ENCODE measurements at places on chromosomes 11 and 22. TPM values are rescaled to one million over a fixed set of nuclear protein-coding genes. Genes with fewer than 3 reads are reported as not detected.

KCTD17 gene
- total RNA-seq, result 3.3 TPM

KDELR3 gene
- 2.0 TPM for total RNA-seq

RIC3 gene
- total RNA-seq, result 2.2 TPM

NLRP14 gene
- not detected for total RNA-seq

SOX6 gene
- total RNA-seq, result 36.2 TPM

GRCh38 chr11:68812526-68812925 lies 29.2 kb downstream of the CPT1A start:
- H3K4me1 ChIP-seq, result peaks cover 21% of the 10 kb centered on the region
- no peak overlapping the region for H3K4me3 ChIP-seq
- DNase-seq, result no peak
- H3K27ac ChIP-seq, result no peak overlapping the region

DNA sequence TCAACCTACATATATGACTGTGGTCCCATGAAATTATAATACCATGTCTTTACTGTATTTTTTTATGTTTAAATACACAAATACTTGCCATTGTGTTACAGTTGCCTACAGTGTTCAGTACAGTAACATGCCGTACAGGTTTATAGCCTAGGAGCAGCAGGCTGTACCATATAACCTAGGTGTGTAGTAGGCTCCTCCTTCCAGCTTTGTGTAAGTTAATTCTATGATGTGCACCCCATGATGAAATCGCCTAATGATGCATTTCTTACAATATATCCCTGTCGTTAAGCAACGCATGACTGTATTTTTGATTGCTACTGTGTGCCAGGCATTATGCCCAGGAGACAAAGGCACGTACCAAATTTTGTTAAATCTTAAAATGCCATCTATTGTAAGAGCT lies 163.7 kb downstream of the LDLRAD3 start:
- no peaks in the 10 kb centered on the region for H3K4me1 ChIP-seq
- H3K27me3 ChIP-seq, result no peaks in the 10 kb centered on the region
- H3K4me3 ChIP-seq, result no peak overlapping the region
- no peak for DNase-seq
- no peaks in the 10 kb centered on the region for H3K36me3 ChIP-seq

DNA sequence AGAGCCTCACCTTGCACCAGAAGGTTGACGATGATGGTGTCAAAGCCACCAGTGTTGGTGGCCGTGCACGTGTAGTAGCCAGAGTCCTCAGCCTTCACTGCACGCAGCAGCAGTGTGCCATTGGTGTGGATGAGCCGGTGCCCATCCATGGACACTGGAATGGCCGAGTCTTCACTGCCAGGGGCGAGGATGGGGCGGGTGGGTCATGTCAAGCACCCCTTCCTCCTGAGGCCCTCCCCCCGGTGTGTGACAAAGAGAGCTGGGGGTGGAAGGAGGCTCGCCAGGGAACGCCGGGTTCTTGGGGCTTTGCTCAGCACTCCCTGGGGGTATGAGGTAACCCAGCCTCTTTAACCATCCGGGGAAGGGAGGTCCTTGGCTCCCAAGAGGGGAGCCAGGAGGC lies 111.6 kb downstream of the CEP164 start:
- no peak for DNase-seq
- H3K4me3 ChIP-seq, result no peak overlapping the region

DNA sequence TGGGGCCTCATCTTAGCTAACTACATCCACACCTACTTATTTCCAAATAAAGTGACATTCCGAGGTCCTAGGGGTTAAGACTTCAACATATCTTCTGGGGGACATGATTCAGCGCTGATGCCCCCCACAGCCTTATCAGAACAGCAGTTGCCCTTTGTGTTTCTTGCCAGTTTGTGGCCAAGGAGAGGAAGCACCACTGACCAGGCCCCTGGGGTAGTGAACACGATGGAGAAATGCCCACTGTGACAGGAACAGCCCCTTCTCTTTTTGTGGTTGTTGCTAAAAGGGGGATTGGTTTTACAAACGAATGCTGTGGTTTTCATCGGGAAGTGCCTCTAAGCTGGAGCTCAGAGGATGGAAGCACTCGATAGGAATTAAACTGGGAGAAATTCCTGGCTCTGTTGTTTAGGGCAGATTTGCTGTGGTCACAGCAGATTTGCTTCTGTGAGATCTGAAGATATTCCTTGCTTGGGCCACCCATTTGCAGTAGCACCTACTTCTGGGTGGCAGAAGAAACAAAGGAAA lies 88.8 kb downstream of the ABTB2 start:
- H3K4me3 ChIP-seq, result no peak overlapping the region
- no peaks in the 10 kb centered on the region for H3K36me3 ChIP-seq
- H3K27ac ChIP-seq, result no peak overlapping the region
- no peak for DNase-seq

DNA sequence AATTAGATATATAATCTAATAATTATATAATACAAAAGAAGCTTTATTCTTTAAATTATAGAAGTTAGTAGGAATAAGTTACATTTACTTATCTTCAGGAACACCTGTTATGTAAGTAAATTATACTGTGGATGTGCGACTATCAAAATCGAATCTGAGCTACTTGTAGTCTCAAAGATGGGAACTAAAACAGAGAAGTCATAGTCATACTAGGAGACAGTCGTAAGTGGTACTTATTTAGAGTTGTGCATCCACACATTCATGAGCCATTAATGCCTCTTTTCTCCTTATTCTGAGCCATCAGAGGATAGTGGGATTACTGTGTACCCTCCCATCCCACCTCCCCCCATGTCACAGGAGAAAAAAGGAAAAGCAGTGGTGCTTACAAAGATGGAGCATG lies 114.4 kb downstream of the CADM1 start:
- no peaks in the 10 kb centered on the region for H3K4me1 ChIP-seq
- H3K27me3 ChIP-seq, result no peaks in the 10 kb centered on the region
- H3K4me3 ChIP-seq, result no peak overlapping the region
- no peak overlapping the region for H3K27ac ChIP-seq
- DNase-seq, result no peak
- H3K36me3 ChIP-seq, result no peaks in the 10 kb centered on the region

DNA sequence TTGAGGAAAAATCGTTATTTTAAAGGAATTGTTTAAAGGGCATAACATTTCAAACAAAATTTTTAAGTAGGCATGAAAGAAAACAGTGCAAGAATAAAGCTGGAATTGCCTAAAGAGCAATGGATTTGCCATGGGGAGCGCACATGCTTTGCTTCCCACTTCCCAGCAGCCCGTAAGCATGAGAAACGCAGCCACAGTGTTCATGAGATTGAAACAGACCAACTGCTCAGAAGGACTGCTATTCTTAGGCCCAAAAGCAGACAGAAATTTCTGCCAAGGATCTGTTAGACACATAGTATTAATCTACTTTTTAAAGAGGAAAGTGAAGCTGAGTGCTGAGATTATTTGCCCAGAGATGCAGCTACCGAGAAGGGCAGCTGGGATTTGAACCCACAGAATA lies 34.2 kb upstream of the TSKU start:
- no peaks in the 10 kb centered on the region for H3K4me1 ChIP-seq
- no peaks in the 10 kb centered on the region for H3K36me3 ChIP-seq
- H3K27ac ChIP-seq, result no peak overlapping the region

- no peaks in the 10 kb centered on the region for H3K36me3 ChIP-seq
- no peak overlapping the region for H3K4me3 ChIP-seq
- no peaks in the 10 kb centered on the region for H3K27me3 ChIP-seq
- DNase-seq, result no peak
- peaks cover 24% of the 10 kb centered on the region for H3K4me1 ChIP-seq
- H3K27ac ChIP-seq, result no peak overlapping the region
Observed at GRCh38 chr11:47267876-47268275, 2.1 kb upstream of the MADD start.

GRCh38 chr11:98895936-98896335 lies 124.8 kb upstream of the CNTN5 start:
- H3K4me3 ChIP-seq, result no peak overlapping the region
- no peak overlapping the region for H3K27ac ChIP-seq
- H3K36me3 ChIP-seq, result no peaks in the 10 kb centered on the region
- no peaks in the 10 kb centered on the region for H3K4me1 ChIP-seq
- no peak for DNase-seq
- no peaks in the 10 kb centered on the region for H3K27me3 ChIP-seq

GRCh38 chr11:62627713-62628112 lies 5.9 kb upstream of the B3GAT3 start:
- H3K27me3 ChIP-seq, result no peaks in the 10 kb centered on the region
- no peak overlapping the region for H3K4me3 ChIP-seq
- DNase-seq, result no peak
- H3K36me3 ChIP-seq, result peaks cover 8% of the 10 kb centered on the region
- H3K27ac ChIP-seq, result no peak overlapping the region
- no peaks in the 10 kb centered on the region for H3K4me1 ChIP-seq

GRCh38 chr11:9736365-9736764 lies 72.5 kb downstream of the SWAP70 start:
- H3K36me3 ChIP-seq, result no peaks in the 10 kb centered on the region
- no peak for DNase-seq
- no peak overlapping the region for H3K4me3 ChIP-seq
- no peak overlapping the region for H3K27ac ChIP-seq
- H3K27me3 ChIP-seq, result no peaks in the 10 kb centered on the region

- no peak for DNase-seq
- no peak overlapping the region for H3K27ac ChIP-seq
- no peaks in the 10 kb centered on the region for H3K36me3 ChIP-seq
- H3K4me1 ChIP-seq, result no peaks in the 10 kb centered on the region
- no peak overlapping the region for H3K4me3 ChIP-seq
Observed at GRCh38 chr11:14445542-14446530, 53.8 kb downstream of the COPB1 start.

DNA sequence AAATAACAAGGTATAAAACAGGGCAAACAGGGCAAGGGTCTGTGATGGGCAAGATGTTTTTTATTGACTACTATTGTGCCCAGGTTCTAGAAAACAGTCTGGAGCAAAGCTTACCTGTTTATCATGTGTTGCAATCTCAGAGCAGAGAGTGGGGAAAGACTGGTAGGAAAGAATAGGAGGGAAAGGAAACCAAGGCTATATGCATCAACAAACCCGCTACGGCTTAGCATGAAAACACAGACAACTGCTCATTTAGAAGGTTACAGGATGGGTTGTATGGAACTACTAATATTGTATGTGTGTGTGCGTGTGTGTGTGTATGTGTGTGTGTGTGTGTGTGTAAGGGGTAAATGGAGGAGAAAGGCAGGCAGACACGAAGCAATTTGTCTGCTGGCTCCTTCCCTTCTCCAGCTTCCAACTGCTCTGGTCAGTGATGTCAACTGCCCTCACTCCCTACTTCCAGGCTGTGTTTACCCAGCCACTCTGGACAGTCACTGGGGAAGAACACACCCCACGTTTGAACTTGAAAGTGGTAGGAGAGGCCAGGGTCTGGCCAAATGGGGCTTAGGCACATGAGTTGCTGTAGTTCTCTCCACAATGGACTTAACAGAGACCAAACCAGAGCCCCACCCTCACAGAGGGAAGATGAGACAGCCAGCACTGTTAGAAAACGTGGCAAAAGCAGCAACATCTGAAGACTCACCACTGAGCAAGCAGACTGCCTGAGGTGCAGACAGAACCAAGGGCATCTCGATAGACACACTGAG lies 47.0 kb downstream of the GAB2 start:
- no peaks in the 10 kb centered on the region for H3K27me3 ChIP-seq
- no peak for DNase-seq
- H3K4me1 ChIP-seq, result peaks cover 12% of the 10 kb centered on the region
- H3K27ac ChIP-seq, result peak overlapping the region; percentile 9

- H3K36me3 ChIP-seq, result no peaks in the 10 kb centered on the region
- no peak overlapping the region for H3K4me3 ChIP-seq
- DNase-seq, result no peak
- H3K27ac ChIP-seq, result no peak overlapping the region
- H3K27me3 ChIP-seq, result no peaks in the 10 kb centered on the region
- no peaks in the 10 kb centered on the region for H3K4me1 ChIP-seq
Observed at GRCh38 chr11:15045891-15046290, 27.5 kb upstream of the CALCB start.

GRCh38 chr11:63240098-63240497 lies 3.3 kb downstream of the SLC22A25 start:
- no peaks in the 10 kb centered on the region for H3K27me3 ChIP-seq
- H3K4me3 ChIP-seq, result no peak overlapping the region
- DNase-seq, result no peak

DNA sequence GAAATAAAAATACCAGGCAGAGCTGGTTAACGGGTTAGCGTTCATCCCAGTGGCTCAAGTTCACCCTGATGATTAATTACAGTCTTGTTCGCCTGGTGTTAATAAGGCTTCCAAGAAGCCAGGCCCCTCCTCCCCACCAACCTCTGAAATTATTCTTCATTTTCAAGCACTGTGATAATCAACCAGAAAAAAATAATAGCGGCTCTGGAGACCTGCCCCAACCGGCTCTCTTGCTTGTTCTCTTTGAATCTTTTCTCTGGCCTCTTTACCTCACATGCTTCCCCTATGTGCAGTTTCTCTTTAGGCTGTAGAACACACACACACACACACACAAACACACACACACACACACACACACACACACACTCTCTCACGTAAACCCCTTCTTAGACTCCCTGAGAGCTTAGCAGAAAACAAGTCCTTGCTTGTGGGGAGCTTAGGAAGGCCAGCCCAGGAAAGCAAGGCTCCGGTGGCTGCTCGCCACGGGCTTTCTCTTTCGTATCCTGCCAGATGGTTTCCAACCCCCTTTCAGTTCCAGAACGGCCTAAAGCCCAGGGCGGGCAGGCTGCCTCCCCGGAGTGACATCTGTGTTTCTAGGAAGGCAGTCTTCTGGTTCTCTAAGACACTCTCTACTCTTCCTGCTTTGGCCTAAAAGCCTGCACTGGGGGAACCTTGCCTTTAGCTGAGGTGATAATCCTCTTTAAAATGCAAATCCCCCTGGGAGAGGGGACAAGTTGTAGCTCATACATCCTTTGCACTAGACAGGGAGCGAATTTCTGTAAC lies 106.4 kb upstream of the SESN3 start:
- no peaks in the 10 kb centered on the region for H3K27me3 ChIP-seq
- no peak overlapping the region for H3K4me3 ChIP-seq
- H3K27ac ChIP-seq, result peak overlapping the region; percentile 76
- DNase-seq, result peak; percentile 54
- H3K4me1 ChIP-seq, result peaks cover 37% of the 10 kb centered on the region
- H3K36me3 ChIP-seq, result no peaks in the 10 kb centered on the region
